ENCODE measurements at places on chromosomes 4 and X.

DNA sequence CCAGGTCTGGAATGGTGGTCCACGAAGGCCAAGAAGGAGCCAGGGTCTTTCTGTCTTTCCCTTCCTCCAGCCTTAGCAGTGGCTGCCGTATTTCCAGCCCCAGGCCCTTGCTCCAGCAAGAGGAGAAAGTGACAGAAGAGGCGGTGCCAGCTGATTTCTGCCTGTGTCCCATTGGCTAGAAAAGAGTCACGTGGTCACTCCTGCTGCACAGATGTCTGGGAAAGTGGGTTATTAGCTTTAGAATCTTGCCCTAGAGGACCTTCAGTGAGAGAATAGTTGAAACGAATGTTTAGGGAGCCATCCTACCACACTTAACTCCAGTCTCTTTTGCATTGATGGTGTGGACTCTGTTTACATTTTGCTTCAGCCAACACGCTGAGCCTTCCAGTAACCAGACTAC is 99.3 kb upstream of the BCOR start:
- DNase-seq = no peak

- no peak for DNase-seq
Observed at GRCh38 chr4:40033613-40034012, 23.0 kb upstream of the N4BP2 start.

GRCh38 chr4:17068392-17068791 is 169.9 kb upstream of the LDB2 start:
- no peak for DNase-seq

DNA sequence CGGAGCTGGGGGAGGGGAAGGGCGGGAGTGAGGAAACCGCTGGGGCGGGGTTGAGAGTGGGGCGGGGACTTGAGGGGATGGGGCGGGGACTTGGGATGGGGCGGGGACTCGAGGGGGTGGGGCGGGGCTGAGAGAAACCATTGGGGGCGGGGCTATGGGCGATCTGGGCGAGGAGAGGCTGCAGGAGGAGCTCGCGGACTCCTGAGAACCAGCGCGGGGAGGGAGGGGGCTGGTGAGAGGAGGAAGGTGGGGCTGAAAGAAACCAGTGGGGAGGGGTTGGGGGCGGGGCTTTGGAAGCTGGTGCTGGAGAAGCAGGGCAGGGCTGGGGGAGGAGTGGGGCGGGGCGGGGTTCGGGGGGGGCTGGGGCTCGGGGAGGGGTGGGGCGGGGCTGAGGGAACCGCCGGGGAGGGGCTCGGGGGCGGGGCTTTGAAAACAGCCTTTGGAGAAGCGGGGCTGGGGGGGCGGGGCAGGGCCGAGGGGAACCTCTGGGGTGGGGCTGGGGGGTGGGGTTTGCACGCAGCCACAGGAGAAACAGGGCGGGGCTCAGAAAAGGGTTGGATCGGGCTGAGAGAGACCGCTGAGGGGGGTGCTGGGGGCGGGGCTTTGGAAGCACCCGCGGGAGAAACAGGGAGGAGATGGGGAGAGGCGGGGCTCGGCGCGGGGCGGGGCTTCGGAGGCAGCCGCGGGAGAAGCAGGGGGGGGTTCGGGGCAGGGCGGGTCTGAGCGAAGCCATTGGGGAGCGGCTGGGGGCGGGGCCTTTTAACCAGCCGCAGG is 777 bp upstream of the EOLA2 start:
- DNase-seq = peak; percentile 88

- DNase-seq = no peak
Observed at GRCh38 chr4:112765317-112765974, 128.5 kb downstream of the LARP7 start.

GRCh38 chrX:108097380-108097779 is 5.8 kb downstream of the ATG4A start:
- no peak for DNase-seq

DNA sequence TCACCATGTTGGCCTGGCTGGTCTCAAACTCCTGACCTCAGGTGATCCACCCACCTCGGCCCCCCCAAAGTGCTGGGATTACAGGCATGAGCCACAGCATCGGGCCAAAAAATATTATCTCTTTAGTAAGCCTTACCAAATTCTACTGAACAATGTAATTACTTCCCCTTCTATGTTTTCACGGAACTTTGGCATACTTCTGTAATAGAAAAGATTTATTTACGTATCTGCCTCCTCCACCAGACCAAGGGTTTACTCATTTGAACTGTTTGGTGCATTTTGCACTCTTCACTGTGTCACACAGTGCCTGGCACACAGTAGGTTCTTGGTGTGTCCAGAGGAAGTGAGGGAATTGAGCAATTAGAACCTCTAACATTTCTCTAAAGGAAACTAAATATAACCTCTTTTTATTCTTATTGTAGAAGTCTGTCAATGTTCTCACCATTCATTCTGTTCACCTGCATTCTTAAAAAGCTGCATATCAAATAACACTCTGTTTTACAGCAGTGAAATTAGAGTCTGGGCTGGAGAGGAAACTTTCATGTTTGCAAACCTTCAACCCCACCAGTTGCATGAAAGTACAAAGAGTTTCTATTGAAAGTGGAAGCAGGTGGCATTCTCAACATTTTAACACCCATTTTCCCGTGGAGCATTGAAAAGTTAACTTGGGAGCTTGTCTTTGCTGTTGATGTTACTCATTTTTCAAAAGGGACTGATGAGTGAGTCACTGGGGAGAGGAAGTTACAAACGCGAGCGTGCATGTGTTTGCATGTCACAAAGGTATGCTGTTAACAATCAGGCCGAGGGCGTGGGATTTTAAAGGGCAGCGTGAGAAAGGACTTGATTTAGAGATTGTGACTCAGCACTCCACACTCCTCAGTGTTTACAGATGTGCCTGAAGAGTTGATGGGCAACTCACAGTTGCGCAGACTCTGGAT is 314.1 kb downstream of the STK32B start:
- no peak for DNase-seq

- no peak for DNase-seq
Observed at GRCh38 chrX:24375600-24376131, 15.2 kb downstream of the SUPT20HL1 start.

GRCh38 chr4:181559637-181560036 is 683.6 kb upstream of the TENM3 start:
- DNase-seq = no peak

DNA sequence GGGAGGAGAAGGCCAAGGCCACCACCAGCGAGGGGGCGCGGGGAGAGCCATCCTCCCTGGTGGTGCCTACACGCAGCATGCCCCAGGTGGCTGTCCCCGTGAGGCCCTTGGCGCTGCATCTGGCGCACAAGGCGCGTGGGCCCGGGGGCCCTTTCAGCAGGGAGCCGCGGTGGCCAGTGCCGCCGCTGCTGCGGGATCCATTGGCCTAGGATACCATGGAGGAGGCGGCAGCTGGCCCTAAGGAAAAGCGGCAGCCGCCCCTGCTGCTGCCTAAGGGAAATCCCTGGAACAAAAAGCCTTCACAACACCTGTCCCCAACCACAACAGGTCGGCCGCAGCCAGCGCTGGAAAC is 1059.6 kb downstream of the TECRL start:
- no peak for DNase-seq

DNA sequence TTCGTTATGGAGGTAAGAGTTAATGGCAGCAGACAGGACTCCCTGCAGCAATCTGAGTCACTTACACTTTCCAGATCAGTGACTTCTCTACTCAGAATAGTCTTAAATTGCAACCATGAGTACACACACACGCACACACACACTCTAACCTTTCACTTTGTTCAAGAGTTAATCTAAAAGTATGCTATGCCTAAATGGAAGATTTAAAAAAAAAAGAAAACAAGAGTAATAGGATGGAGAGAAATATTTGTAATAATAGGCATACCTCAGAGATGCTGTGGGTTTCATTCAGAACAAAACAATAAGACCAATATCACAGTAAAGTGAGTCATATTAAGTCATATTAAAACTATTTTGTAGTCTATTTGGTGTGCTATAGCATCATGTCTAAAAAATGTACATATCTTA is 969.1 kb upstream of the PCDH10 start:
- DNase-seq = no peak
